ENCODE measurements at places on chromosomes 11 and 22.

- no peak for DNase-seq
Measured at GRCh38 chr11:12361682-12362081, 15.7 kb upstream of the PARVA start.

- DNase-seq, result no peak
Measured at GRCh38 chr11:110955776-110956175, 243.5 kb upstream of the ARHGAP20 start.

- no peak for DNase-seq
Measured at GRCh38 chr11:46404476-46405017, 13.0 kb upstream of the CHRM4 start.

GRCh38 chr22:19554834-19555404 is 30.7 kb upstream of the CLDN5 start:
- DNase-seq, result no peak

DNA sequence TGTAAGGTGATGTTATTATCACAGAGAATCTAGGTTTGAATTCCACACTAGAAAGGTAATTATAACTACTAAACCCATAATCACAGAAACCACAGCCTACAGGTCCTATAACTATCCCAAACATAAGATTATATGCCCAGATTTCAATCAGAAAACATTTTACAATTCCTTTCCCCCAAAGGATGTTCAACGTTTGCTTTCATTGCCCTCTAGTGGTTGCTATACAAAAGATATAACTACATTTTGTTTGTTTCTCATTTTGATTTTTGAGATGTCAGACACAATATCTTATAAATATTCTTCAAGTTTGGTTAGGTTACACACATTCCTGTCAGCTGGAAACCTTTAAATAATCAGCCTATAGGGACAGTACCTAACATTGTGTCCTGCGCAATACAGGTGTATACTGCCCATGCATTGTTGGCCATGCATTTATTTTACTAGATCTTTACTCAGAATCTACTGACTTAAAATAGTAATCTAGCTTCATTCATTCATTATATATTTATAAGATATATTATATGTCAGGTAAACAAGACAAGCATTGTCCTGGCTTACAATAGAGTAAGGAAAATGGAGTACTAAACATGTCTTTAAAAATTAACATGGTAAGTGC is 530.5 kb upstream of the CCDC90B start:
- no peak for DNase-seq

DNA sequence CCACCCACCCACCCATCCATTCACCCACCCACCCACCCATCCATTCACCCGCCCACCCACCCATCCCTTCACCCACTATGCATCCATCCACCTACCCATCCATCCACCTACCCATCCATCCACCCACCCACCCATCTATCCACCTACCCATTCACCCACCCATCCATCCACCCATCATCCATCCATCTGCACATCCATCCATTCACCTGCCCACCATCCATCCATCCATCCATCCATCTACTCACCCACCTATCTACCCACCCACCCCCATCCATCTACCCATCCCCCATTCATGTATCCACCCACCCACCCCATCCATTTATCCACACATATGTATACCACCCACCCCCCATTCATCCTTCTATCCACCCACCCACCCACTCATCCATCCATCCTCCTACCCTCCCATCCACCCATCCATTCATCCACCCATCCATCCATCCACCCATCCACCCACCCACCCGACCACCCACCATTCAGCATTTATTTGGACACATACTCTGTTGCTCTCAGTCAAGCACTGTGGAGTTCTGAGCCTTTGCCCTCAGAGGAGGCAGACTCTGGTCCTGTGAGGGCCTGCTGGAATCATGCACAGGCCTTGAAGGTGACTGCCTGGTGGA is 380.1 kb downstream of the TBC1D22A start:
- no peak for DNase-seq
